ENCODE measurements at places on chromosomes 4 and X.

DNA sequence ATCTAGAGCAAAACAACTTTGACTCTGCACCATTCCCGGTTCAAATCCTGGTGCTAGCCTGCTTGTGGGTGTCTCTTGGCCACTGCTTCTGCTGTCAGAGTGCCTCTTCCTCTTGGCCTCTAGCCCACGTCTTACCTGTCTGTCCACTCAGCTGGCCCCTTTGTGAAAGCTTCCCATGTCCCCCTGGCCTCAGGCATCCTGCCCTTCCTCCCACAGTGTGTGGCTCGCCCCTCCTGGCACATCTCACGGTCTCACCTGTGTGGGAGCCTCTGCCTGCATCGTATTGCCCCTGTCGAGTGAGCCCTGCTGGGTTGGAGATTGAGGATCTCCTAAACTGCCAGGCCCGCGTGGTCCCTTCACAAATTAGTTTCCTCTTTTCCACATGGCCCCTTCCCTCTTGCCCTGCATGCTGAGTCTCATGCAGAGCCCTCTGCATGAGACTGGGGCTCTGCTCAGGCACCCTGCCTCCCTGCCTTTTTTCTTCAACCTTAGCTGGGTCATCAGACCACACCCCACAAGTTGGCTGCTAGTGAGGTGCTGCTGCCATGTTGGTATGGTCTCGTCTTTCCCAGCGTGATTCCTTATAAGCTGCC lies 53.7 kb upstream of the TADA2B start:
- no peak for DNase-seq

DNA sequence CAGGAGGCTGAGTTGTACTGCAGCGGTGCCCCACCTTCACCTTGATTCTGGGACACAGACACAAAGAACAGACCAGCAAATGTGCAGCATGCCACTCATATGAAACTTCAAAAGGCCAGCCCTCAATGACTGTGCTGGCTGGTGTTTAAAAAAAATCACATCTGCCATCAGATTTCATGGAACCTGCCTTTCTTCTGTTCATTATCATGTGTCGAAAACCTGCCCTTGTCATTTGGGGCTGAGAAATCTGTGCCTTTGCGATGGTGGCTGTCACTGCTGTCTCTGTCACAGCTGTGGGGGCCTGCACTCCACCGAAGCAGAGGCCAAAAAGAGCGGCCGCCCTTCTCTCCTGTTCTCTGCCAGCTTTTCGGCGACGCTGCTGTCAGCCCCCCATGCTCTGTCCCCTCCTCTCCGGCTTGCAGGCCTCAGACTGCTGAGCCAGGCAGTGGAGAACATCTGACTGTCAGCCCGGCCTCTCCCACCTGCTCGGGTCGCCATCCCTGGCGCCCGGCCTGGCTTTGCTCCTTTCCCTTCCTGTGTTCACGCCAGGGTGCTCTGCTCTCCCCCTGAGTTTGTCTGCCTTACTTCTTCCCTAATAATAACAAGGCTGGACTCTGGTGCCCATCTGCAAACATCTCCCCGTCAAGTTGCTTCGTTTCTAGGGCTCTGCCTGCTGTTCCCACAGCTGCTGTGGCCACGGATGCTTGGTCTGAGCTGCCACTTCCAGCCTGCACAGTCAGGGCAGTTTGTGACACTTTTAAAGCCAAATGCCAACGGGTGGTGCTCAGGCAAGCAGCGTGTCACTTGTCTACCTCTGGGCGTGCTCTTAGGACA lies 355.2 kb downstream of the UNC5C start:
- no peak for DNase-seq

GRCh38 chr4:117691572-117692351 lies 342.5 kb upstream of the NDST3 start:
- no peak for DNase-seq

GRCh38 chrX:147899379-147900114 lies 12.2 kb upstream of the FMR1 start:
- DNase-seq, result no peak

DNA sequence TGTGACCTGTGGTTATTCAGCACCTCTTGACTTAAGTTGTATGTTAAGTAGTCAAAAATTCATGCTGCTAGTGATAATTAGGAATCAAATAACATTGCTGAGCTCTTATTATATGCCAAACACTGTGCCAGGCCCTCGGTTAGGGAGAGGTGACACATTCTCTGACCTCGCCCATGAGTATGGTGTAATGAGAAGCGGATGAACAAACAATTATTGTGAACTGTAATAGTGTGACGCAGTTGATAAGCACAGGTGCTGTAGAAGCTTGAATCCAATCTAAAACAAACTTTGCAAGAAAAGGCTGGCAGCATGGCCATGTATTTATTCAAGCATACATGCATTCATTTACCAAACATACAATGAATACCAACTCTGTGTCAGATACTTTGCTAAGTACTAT lies 303.5 kb upstream of the HS3ST1 start:
- no peak for DNase-seq

DNA sequence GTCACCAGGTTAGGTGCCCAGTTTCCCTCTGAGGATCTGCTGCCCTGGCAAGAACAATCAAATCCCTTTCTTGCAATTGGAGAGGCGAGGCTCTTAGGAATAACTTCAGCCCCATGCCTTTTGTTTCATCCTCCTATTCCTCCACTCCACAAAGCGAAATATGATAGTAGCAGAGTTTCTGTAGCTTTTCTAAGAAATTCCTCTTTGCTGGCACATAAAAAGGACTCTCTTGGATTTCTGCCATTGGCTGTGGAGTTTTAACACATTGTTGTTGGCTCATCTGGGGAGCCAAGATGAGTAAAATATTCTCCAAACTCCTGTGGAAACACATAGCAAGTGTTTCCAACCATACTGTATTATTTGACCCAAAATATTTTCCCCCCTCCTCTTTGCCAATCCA lies 11.0 kb upstream of the ADGRG2 start:
- no peak for DNase-seq

DNA sequence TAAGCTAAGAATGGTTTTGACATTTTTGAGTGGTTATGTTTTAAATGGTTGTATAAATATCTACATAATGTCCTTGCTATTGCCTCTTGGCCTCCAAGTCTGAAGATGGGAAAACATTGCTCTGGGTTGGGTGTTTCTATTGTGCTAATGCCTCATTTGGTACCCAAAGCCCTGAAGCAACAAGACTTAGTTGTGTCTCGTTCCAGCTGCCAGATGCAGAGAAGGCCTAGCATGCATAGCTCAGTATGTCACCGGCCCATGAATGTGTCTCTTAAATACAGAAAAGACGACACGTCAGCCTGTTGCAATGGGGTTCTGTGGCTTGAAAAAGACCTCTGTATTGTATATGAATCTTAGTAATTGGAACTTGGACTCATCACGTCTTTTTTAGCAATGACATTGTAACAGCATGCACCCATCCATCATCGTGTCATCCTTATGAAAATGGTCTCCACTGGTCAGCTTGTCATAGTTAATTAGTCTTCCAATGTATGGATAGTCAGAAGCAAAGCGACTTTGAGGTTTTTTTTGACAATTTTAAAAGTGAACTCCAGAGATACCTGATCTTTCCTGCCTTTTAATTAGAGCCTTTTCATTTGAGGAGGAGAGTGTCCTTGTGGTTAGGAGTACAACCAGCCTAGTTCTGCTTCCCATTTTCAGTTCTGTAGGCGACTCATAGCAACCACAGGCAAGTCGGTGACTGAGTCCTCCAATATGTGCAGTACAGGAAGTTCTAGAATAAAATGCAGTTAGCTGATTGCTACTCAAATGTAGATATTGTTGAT lies 126.4 kb upstream of the GATB start:
- DNase-seq, result no peak

DNA sequence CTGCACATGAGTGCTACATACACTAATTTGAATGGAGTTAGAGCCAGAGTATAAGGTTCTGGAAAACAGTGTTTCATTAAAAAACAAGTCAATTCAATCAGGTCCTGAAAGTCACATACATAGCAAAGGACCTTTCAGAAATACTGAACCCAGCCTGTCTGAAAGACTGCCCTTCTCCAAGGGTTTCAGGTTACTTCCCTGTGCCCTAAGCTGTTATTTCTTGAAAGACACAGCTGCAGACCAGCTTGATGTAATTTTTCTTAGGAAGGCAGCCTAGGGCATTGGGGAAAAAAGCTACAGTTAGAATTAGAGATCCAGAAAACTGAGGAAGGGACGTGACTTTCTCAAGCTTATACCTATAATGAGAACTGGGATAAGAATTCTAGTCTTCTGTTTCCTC lies 155.9 kb upstream of the MAOA start:
- DNase-seq, result no peak

- no peak for DNase-seq
These were observed 166.1 kb upstream of the NUDT6 start for GRCh38 chr4:123088501-123088900.

Data from D341Med (cell line).